Glutamatergic neuron (in vitro differentiated cells): ENCODE measurements at places on chromosomes 1 and 21.

DNA sequence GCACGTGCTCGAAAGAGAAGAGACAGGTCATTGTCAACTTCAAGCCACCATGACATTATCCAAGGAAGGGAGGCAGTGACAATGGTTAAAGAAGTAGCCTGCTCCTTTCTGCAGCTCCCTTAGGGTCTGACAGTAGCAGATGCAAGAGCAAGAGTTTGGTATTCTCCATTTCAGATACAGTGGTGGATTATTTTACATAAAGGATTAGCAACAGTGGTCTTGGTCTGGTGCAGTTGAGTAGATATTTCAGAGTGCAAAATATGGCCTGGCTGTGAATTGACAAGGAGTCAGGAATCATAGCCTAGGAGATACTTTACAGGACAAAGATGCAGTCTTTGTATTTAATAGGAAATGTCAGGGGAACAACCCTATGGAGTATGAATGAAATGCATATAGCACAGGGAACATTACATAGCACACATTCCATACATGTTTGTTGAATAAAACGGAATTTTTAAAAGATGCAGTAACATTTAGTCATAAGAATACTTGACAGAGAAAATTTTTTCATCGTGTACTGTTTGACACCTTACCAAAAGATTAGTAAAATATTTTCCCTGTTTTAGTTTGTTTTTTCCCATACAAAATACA lies 41.8 kb downstream of the CHRM3 start:
- no peak overlapping the region for H3K27ac ChIP-seq
- no peaks in the 10 kb centered on the region for H3K27me3 ChIP-seq
- no peak overlapping the region for H3K4me3 ChIP-seq
- DNase-seq: no peak
- no peaks in the 10 kb centered on the region for H3K36me3 ChIP-seq

- peaks cover 1% of the 10 kb centered on the region for H3K27me3 ChIP-seq
- no peaks in the 10 kb centered on the region for H3K36me3 ChIP-seq
- peaks cover 49% of the 10 kb centered on the region for H3K4me1 ChIP-seq
- peak overlapping the region; percentile 2 for H3K4me3 ChIP-seq
These were observed 55.0 kb downstream of the ADARB1 start for GRCh38 chr21:45129189-45129923.

DNA sequence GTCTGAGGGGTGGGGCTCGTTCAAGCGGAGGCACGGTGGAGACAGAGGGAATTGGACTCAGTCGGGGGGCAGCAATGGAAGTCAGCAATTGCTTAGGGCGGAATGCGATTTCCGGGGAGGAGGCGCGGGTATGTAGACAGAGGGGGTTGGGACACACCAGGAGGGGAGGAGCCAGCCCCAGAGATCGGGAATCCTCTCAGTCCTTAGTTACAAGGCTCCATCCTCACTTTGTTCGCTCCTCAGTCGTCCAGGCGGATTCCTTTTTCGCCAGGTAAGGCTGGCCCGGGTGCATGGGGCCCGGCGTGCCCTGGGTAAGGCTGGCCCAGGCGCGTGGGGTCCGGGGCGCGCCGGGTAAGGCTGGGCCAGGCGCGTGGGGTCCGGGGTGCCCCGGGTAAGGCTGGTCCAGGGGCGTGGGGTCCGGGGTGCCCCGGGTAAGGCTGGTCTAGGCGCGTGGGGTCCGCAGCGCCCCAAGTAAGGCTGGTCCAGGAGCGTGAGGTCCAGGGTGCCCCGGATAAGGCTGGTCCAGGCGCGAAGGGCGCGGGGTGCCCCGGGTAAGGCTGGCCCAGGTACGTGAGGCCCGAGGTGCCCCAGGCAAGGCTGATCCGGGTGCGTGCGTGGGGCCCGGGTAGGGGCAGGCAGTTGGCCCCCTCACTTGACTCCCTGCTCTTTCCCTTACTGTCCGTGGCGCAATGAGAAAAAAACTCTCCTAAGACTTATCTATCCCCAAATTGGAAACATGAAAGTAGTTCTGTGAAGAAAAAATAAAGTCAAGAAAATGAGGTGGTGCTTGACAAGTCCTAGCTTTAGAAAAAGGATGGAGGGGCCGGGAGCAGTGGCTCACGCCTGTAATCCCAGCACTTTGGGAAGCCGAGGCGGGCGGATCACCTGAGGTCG lies at the start of gene L1TD1:
Gene L1TD1, plus strand, starts transcription at position 199 of the 894 bp plus-strand sequence. CDS start 11,780 bp downstream, outside the sequence.
- peaks cover 12% of the 10 kb centered on the region for H3K27me3 ChIP-seq
- peaks cover 6% of the 10 kb centered on the region for H3K4me1 ChIP-seq
- H3K4me3 ChIP-seq: peak within 1 kb of the TSS; percentile 78

DNA sequence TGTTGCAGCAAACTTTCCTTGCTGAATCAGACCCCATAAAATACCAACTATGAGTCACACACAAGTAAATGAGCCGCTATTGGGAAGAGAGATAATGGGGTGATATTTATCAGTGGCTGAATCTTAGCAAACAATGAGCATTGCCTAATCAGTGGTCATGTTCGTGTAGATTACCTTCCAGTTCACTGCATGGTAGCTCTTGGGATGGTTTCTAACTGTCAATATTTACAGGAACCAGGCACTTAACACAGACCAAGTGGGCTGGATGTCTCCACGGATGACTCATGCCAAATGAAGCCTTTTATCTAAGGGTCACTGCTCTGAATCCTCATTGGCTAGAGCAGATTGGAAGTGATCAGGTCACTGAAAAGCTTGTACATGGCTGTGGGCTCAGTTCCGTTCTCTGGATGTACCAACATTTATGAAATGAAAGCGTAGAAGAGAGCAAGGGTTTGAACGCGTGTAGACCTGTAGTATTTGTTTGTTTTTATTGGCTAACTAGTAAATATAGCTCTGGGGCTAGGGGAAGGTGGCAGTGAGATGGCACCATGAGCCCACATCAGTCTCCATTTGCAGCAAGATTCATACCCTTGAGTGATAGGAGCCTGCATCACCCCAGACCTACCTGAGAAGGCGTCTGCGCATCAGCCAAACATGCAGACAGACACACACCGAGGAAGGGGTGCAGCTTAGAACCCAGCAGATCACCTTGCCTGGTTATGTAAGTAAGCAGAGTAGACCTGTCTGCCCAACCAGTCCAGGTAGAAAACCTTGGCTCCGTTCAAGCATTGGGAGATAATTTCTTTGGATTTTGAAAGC lies 153.3 kb downstream of the TOMM20 start:
- H3K27ac ChIP-seq: no peak overlapping the region
- no peak overlapping the region for H3K4me3 ChIP-seq

GRCh38 chr1:55230659-55231058 lies 15.5 kb upstream of the USP24 start:
- no peak overlapping the region for H3K27ac ChIP-seq
- H3K4me3 ChIP-seq: no peak overlapping the region
- H3K4me1 ChIP-seq: no peaks in the 10 kb centered on the region
- H3K36me3 ChIP-seq: peaks cover 4% of the 10 kb centered on the region
- no peak for DNase-seq
- H3K27me3 ChIP-seq: peaks cover 2% of the 10 kb centered on the region
